ENCODE measurements at places on chromosomes 4 and X.
A peak's percentile ranks its signal among the peaks of the same experiment; 100 is the strongest.

DNA sequence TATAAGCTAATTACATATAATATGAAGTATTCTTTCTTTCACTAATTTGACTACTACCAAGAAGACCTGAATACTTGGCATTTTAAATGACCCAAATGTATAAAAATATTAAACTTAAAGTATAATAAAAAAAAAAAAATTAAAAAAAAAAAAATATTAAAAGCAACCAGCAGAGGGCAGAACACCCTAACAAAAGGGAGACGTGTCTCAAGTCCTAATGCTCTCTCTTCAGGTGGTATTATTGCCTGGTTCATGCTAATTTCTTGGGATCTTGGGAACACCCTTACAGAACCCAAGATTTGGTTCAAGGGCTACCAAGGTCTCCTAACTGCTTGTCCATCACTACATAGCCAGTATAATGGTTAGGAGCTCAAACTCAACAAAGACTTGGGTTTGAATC lies 754.8 kb downstream of the RAB28 start:
- DNase-seq = no peak

DNA sequence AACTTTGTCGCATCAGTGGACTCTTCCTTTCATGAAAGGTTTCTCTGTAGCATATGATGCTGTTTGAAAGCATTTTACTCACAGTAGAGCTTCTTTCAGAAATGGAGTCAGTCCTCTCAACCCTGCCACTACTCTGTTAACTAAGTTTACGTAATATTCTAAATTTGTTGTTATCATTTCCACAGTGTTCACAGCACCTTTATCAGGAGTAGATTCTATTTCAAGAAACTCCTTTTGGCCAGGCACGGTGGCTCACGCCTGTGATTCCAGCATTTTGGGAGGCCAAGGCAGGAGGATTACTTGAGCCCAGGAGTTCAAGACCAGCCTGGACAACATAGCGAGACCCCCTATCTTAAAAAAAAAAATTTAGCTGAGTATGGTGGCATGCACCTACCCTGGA lies 90.0 kb downstream of the KDM6A start:
- no peak for DNase-seq

GRCh38 chr4:56907489-56908205 lies at the start of gene REST:
REST (plus strand) TSS chr4:56907900; CDS start chr4:56910639, 2,739 bp downstream.
- peak; percentile 76 for DNase-seq

DNA sequence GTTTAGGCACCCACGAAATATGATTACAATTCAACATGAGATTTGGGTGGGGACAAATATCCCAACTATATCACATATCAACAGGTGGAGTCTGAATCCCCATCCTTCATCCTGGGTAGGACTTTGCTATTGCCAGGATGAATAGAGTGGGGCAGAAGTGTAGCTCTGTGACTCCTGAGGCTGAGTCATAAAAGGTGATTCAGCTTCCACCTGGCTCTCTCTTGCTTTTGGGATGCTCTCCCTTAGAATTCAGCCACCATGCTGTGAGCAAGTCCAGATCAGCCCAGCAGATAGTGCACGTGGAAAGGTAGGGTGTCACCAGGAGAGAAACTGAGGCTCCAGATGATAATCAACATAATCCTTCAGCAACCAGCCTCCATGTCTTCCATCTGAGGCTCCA lies 193.8 kb upstream of the BCOR start:
- DNase-seq = no peak

DNA sequence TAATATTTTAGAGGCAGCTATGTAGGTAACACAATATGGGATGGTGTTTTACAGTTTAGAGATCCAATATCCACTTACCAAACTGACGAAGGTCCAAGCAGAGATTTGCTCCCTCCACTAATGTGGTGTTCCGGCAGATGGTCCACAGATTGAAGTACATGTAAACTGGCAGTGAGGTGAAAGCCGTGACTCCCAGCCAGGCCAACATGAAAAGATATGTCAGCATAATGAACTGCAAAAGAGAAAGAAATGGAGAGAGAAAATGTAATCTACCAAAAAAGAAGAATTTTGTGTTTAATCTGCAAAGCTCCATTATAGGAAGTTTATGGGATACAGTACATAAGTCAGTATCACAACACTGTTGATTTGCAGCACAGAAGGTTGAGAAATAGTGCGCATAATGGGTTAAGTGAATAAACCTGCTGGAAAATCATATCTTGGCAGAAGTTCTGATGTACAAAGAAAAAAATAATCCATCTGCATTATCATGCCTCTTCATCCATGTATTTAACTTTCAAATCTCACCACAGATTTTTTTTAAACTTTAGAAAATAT lies 160.2 kb downstream of the GPM6A start:
- DNase-seq = no peak

- DNase-seq = no peak
Measured at GRCh38 chr4:85779165-85779564, 304.2 kb downstream of the ARHGAP24 start.

DNA sequence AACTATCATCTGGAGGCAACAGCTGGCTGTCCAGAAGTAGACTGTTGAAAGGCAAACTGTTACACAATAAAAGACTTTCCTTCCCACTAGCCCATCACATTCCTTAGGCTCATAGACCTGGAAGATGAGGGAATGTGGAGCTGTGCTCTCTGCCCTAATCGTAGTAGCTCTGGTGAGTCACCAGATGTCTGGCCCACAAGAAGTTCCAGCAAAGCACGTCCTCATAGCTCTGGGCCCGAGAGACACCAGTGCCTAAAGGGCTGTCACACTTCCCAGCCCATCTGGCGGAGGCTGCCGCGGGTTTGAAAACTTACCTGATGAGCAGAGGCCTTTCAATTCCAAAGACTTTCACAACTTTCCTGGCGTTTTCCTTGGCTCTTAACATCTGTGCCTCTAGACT lies 81.7 kb upstream of the STOX2 start:
- no peak for DNase-seq

- no peak for DNase-seq
Measured at GRCh38 chr4:96260064-96260682, 420.3 kb downstream of the PDHA2 start.

GRCh38 chr4:153153339-153153871 lies 50.8 kb upstream of the TRIM2 start:
- peak; percentile 60 for DNase-seq

DNA sequence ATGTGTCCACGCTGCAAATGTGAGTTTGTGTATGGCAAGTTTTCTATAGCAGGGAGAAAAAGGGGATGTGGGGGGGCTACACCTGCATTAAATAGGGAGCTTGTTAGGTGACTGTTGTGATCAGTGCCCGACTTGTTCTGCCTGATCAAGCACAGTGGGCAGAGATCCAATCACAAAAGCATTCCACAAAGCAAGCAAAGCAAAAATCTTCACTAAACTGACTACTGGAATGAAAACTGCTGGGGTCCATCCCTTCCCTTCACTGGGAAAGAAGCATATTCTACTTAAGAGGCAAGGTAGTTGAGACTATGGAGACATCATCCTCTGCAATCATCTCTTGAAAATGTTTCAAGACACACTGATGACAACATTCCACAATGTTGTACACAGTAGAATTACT lies 5.2 kb downstream of the IRS4 start:
- no peak for DNase-seq

All from stimulated activated CD4-positive, alpha-beta T cell treated with anti-CD3 and anti-CD28 coated beads, Interleukin-1b, Interleukin-23, amount 100 ng/mL, for 4 hours (primary cell).